IMR-90 (cell line): ENCODE measurements at places on chromosomes 5 and 9. TPM values are rescaled to one million over a fixed set of nuclear protein-coding genes. Genes with fewer than 3 reads are reported as not detected.

- peak; percentile 98 for DNase-seq
Measured at GRCh38 chr9:16884952-16885513, 14.6 kb upstream of the BNC2 start.

DNA sequence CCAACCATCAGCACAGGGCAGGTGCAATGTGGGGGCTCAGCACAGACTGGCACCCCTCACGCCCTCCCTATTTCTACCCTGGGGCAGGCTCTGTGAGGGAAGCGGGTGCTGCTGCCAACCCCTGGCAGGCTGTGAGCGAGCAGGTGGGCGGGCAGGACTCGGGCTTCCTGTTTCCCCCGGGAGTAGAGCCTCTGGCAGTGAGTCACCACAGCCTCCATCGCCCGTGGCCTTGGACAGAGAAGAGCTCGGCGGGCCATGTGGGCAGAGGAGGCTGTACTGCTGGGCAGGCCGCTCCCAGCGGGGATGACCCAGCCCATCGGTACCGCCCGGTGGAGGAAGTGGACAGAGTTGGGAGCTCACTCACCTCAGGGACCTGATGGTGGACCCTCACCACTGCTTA is 16.6 kb downstream of the KCNT1 start:
- peak; percentile 7 for DNase-seq

DNA sequence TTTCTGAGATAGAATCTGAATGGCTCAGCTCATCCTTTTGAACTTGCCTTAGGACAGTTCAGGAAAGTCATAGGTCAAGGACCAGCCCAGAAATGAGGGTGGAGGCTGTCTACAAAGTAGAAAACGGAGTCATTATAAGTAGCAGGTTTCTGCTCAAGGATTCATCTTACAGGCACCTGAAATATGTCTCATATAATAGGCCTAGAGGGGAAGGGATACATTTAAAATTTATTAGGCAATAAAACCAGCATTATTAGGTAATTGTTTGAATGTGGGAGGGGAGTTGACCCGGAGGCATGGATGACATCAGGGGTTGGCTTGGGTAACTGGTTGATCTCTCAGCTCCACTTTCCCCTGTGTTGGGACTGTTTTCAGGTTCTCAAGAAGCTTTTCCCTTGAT is 11.9 kb upstream of the GALNT10 start:
- DNase-seq, result no peak

DNA sequence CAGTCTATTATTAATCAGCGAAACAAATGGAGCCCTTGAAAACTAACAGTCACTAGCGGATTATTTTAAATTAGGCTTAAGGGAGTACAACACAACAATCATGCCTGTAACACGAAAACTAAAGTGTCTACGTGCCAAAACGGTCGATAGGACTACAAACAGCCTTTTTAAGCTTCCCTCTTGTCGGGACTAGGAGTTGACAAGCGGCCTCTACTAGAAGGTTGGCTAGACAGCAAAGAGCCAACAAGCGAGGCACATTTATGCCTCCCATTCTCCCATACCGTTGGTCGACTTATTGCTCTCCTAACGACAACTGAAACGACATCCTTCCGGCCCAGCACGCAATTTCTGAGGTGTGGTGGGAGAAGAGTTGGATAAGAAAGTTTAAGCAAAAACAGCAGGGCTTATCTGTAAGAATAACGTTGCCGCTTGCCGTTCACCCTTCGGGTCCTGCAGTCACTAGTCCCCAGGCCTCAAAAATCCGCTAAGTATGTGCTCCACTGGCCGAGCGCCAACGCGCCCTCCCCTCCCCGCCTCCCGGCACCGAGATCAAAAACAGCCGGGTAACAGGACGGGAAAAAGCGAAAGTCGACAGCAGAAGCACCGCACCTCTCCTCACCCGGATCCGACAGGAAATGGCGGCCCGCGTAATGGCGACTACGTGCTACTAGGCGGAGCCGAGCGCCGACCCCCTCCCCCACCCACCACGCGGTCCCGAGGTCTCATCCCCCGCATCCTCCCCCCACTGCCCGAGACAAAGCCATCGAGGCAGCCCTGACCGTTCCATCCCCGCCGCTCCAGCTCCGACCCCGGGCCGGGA is 813 bp downstream of the HNRNPK start:
- peak; percentile 81 for DNase-seq

GRCh38 chr9:100294806-100295205 is 57.9 kb downstream of the TEX10 start:
- no peak for DNase-seq

DNA sequence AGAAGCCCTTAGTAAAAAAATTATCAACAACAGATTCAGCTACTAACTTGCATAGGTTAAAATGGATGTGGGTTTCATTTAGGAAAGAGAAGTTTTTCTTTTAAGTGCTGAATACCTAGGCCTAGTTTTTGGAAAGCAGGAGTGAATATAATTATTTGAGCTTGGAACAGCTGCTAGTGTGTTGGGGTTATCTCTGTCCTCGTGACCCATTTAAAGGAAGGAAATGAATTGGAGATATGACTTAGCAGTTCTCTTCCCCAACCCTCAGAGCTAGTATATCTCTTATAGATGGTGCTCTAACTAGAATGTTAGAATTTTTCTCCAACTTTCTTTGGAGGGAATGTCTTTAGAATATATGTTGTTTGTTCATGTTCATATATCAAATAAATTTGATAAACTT is 38.6 kb downstream of the ZNF366 start:
- no peak for DNase-seq

DNA sequence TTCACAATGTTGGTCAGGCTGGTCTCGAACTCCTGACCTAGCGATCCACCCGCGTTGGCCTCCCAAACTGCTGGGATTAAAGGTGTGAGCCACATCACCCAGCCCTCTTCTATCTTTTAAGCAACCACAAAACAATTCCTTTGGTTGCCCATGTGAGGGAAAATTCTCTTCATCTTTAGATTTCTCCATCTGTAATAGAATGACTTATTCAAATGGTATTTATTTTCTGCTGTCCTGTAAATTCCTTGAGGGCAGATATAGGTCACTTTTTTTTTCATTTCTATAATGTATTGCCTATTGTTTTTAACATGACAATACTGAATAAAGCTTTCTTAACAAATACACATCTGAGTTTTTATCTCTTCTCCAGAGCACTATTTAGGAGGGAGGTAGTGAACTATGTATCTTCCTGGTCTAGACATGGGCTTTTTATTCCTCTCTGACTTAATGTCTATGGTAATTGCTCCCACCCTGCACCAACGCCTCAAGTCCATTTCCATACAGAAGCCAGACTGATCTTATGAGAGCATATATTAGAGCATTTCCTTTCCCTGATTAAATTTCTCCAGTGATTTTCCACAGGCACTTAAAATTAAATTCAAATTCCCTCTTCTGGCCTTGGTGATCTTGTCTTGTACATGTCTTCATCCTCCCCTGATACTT is 595.6 kb downstream of the CAAP1 start:
- no peak for DNase-seq

GRCh38 chr5:84599964-84600363 is 215.3 kb upstream of the EDIL3 start:
- DNase-seq, result no peak

DNA sequence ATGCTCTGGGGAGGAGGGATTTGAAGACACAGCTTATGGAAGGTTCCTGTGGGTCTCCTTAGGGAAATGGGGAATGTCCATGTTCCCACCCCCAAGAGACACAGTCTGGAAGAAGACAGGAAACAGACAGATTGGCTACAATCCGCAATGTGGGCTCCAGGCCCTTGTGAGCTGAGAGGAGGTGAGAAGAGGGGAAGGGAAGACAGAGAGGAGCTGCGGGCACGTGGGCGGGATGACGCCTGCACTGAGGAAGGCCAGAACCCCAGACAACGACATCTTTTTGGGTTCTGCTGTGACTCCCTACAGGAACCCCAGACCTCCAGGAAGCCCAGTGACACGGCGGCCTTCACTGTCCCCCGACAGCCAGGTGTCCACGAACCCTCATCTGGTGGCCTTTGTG is 29.9 kb upstream of the NKD2 start:
- no peak for DNase-seq

- DNase-seq, result no peak
Measured at GRCh38 chr9:123465304-123465703, 109.3 kb downstream of the CRB2 start.

GRCh38 chr5:91142819-91143218 is 240.3 kb downstream of the ARRDC3 start:
- no peak for DNase-seq

DNA sequence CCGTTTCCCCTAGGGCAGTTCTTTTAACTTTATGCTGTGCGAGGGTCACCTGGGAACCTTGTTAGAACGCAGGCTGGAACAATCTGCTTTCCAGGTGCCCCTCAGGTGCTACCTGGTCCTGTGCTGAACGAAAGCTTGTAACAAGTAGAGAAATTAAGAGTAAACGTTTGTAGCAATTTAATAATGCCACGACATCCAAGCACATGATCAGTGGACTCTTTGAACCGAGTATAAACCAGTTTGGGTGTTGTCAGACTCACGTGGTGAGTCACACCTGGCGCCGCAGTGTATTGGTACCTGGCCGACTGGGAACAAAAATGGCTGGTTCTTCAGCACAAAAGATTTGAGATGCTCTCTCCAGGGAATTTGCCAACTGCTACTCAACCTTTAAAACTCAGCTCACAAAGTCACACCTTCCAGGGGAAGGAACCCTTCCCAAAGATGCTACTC is 926 bp upstream of the MYO10 start:
- no peak for DNase-seq

DNA sequence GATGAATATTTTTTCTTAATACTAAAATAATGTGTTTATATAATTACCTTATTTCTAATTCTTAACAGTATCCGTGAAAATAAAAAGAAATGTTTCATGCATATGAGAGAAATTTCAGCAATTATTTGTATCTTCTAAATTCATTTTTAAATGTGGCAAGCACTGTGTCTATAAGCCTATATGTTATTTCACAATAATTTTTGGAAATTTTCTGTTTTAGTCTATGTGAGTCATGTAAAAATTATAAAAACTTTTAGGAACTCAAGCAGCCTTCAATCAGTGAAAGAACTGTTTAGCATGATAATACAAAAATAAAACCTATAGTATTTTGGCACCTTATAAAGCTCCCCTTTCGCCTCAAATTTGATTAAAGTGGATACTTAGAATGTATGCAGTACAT is 96.8 kb downstream of the ZCCHC7 start:
- DNase-seq, result no peak

DNA sequence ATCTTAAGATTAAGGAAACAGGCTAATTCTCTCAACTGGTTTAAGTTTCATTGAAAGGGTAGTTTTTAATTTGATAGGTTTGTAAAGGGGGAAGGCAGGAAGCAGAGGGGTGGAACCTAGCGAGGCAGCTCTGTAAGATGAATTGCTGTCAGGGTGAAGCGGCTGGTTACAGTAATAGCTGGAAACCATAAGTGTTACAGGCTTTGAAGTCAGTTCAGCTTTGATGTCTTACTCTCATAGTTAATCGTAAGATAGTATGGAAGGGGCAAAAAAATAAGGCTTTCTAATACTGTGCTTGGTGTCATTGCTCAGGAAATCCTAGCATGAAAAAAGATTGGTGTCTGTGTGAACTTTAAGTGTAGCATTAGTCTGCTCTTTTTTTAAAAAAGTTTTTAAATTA is 20.3 kb downstream of the POU5F2 start:
- DNase-seq, result no peak

DNA sequence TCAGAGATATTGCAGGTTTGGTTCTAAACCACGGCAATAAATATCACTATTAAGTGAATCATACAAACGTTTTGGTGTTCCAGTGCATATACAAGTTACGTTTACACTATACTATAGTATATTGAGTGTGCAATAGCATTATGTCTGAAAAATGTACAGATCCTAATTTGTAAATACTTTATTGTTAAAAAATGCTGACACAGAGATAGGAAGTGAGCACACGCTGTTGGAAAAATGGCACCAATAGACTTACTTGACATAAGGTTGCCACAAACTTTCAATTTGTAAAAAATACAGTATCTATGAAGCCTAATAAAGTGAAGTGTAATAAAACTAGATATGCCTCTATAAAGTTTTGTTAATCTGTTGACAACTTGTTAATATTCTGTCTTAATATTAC is 16.0 kb downstream of the CFAP90 start:
- DNase-seq, result no peak

PAPPA gene
- 11.7 and 12.4 TPM in 2 replicates for total RNA-seq

PAEP gene
- total RNA-seq, result not detected in 2 replicates

CD274 gene
- 19.4 and 29.4 TPM in 2 replicates for total RNA-seq

CLIC3 gene
- 0.18 and 0.28 TPM in 2 replicates for total RNA-seq

REXO4 gene
- 16.1 and 18.3 TPM in 2 replicates for total RNA-seq
